ENCODE measurements at places on chromosomes 6 and 20.

DNA sequence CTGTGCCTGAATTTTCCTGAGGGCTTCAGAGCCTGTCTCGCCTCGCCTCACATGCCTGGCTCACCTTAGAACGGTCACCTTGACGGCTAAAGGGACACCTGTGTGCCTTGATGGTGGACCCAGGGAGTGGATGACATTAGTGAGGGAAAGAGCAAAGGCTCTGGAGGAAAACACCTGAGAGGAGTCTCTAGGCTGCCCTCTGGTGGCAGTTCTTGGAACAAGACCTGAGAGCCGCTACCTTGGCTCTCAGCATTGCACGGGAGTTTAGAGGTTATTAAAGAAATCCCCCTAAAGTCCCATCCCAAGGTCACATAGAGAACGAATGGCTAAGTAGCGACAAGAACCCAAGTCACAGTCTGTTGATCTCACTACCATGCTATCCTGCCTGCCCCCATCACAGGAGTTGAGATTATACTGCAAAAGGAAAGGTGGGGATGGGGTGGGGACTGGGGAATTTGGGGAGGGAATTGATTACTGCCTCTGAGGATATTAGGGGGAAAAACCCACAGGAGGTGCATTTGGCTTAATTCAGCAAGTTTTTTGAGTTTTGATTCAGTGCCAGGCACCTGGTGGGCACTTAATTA, 7.9 kb upstream of the CDSN start:
- no peak for DNase-seq

DNA sequence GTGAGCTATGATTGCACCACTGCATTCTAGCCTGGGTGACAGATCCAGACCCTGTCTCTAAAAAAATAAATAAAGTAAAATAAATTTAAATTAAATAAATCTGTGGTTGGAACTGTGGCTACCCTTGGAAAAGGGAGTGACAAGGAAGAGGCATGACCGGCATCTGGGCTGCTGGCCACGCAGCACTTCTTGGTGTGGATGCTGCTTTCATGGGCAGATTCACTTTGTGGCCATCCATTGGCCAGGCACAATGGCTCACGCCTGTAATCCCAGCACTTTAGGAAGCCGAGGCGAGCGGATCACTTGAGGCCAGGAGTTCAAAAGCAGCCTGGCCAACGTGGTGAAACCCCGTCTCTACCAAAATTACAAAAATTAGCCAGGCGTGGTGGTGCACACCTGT, 16.1 kb downstream of the EBF4 start:
- DNase-seq = no peak

GRCh38 chr20:16462711-16463110, 110.5 kb downstream of the KIF16B start:
- DNase-seq = no peak

- no peak for DNase-seq
Observed at GRCh38 chr6:84774157-84774984, 10.0 kb upstream of the TBX18 start.

- no peak for DNase-seq
Observed at GRCh38 chr6:117837261-117837660, 69.8 kb upstream of the SLC35F1 start.

DNA sequence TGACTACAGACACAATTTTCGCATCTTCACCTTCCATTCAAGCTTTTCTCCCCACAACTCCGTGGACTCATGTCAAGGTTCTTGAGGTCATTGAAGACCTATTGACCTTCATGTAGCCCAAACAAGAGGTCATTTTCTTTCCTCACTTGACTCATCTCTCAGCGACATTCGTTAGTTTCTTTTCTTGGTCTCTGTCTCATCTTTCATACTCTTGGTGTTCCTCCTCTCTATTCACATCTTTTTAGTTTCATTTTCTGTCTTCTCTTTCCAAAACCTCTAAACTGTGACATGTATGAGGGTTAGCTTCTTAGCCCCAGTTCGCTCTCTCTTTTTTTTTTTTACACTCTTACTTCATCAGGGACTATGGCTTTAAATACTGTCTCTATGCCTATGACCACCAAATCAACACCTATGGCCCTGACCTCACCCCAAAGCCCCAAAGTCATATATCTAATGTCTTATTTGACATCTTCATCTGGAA, 128.6 kb upstream of the BACH2 start:
- no peak for DNase-seq
